ENCODE measurements at places on chromosomes 2 and 18.

DNA sequence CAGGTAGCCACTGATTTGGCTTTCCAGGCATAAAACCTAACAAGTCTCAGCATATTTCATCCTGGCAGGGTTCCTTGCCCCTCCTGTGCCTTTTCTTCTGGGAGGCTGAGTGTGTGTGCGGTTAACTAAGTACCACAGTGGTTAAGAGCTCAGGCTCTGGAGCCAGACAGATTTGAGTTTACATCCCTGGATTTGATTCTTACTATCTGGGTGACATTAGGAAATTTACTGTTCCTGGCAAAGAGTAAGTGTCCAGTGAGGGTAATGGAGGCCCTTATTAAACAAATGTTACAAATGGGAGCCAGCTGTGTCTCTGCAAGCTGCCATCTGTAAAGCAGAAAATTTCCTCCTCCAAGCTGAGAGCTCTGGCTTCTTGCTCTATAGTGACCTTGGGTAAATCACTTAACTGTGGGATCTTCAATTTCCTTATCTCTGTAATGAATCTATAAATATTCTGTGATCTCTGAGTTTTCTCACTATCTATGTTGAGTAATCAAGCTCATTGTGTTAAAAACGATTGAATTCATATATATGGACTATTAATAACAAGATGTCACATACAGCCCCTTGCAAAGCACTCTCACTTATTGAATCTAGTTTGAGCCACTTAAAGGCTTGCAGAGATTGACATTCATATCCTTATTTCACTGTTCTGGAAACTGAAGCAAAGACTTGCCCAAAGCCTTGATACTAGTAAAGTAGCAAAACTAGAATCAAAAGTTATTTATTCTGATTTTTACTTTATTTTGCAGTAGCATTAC lies 6.5 kb upstream of the COBLL1 start:
- no peak for DNase-seq

- no peak for DNase-seq
Measured at GRCh38 chr2:231184319-231184718, 14.1 kb upstream of the ARMC9 start.

DNA sequence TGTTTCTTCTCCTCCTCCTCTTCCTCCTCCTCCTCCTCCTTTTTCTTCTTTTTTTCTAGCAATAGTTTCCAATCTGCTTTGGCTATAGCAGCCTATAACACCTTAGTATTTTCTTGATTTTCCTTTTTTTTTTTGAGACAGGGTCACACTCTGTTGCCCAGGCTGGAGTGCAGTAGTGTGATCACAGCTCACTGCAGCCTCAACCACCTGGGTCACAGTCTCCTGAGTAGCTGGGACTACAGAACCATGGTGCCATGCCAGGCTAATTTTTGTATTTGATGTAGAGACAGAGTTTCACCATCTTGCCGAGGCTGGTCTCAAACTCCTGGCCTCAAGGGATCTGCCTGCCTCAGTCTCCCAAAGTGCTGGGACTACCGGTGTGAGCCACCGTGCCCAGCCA lies 10.7 kb upstream of the THNSL2 start:
- no peak for DNase-seq

DNA sequence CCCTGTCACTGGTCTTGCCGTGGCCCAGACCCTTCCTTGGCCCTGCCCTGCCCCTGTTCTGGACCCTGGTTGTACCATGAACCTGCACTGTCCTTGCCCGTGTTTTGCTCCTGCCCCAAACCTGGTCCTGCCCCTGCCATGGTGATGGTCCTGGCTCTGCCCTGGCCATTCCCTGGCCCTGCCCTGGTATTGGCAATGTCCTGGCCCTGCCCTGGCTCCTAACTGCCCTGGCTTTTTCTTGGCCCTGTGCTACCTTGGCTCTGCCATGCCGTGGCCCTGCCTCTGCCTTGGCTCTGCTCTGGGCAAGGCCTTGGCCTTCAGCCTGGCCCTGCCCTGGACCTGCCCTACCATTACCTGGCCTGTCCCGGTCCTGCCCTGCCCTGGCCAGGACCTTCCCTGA lies 5.5 kb upstream of the ANKRD62 start:
- no peak for DNase-seq

GRCh38 chr2:159609811-159610549 lies 6.4 kb downstream of the BAZ2B start:
- DNase-seq = no peak

GRCh38 chr2:33137331-33137730 lies 190.6 kb downstream of the LTBP1 start:
- DNase-seq = no peak

DNA sequence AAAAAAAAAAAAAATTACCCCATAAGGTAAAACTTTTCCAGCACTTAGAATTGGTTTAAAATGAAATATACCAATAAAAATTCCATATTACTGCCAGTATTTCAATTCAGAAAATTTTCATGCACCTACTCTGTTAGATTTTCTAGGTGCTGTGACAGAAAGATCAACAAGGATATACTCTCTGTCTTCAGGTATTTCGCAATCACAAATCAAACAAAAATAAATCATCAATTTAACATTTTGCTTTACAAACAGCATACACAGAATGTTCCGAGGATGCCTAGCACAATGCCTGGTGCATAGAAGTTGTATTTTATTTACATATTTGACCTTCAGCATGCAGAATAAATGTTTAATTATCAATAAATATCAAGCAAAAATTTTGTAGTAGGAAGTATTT lies 66.5 kb downstream of the RBBP8 start:
- no peak for DNase-seq

DNA sequence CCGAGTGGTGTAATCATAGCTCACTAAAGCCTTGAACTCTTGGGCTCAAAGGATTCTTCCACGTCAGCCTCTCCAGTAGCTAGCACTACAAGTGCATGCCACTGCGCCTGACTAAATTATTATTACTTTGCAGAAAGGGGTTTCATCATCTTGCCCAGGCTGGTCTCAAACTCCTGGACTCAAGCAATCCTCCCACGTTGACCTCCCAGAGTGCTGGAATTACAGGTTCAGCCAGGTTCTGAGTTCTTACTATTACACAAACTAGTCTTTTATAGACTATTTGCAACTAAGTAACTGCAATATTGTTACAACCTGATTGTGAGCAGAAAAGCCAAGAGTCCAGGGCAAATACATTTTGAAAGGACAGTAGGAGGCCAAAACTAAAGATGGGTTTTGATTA lies 35.9 kb upstream of the MRPL19 start:
- no peak for DNase-seq

DNA sequence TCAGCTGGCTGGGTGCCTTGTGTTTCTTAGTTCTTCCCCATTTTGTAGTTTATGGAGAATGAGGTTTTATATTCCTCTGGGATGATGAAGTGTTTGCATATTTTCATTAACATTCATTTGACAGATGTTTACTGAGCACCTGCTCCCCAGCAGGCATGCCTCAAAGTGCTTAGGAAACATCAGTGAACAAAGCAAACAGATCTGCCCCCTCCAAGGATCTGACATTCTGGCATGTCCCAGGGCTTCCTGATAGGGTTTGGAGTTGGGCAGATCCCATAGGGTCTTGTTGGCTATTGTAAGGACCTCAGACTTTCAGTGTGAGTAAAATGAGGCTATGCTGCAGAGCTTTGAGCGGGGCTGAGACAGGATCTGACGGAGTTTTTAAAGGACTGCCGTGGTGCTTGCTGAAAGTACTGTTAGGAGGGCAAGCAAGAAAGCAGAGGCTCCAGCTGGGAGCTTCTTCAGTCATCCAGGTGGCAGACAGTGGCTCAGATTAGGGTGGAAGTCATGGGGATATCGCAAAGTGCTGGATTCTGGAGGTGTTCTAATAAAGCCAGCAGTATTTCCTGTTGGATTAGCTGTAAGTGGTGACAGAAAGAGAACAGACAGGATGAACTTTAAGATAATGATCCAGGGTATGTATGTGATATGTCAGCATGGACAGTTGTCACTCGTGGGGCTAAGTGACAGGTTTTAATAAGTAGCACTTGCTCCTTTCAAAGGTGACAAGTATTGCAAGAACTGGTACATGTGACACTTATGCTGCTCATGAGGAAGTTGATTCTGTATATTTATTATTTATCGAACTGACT lies 11.3 kb upstream of the IAH1 start:
- no peak for DNase-seq

DNA sequence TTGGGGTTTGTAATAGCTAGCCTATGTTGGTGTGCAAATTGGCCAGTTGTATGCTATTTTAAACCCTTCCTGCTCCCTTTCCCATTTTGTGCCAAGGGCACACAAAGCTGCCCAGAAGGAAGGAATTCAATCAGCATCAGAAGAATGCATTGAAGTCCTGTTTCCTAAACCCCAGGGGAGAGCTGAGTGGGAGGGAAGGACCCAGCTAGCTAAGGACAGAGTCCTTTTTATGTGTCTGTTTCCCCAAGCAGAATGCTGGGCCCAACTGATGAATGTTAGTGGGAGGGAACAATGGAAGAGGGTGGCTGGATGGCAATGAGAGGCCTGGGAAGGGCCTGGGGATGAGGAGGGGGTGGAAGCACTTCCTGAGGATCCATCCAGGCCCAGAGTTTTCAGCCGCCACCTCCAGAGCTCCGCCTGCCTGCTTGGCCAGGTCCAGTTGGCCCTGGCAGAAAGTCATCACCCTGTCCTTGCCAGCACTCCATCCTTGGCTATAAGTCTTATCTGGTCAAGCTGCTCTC lies 32.7 kb downstream of the MEX3C start:
- DNase-seq = no peak

GRCh38 chr2:240395448-240395847 lies 40.0 kb upstream of the GPC1 start:
- DNase-seq = peak; percentile 5

GRCh38 chr18:49486606-49486952 lies 455 bp downstream of the C18orf32 start:
- DNase-seq = no peak

Measured in activated T-cell treated with anti-CD3 and anti-CD28 coated beads, Interleukin-2, amount 50 U/mL, for 1 hour (primary cell).